ENCODE measurements at places on chromosomes 3 and 15. TPM values are rescaled to one million over a fixed set of nuclear protein-coding genes. Genes with fewer than 3 reads are reported as not detected.
A peak's percentile ranks its signal among the peaks of the same experiment; 100 is the strongest.

The CACNA1D gene
- polyA plus RNA-seq = 58.2 TPM

The CELSR3 gene
- polyA plus RNA-seq = 3.9 TPM

The SSR3 gene
- polyA plus RNA-seq = 138 TPM

The ERICH6 gene
- 0.09 TPM for polyA plus RNA-seq

The NR1I2 gene
- 89.1 TPM for polyA plus RNA-seq

The ROBO2 gene
- polyA plus RNA-seq = 9.6 TPM

The SCN5A gene
- 3.5 TPM for polyA plus RNA-seq

The BTLA gene
- 1.0 TPM for polyA plus RNA-seq

The GOLGA8T gene
- polyA plus RNA-seq = 0.75 TPM

GRCh38 chr15:65309882-65310418, 5.5 kb downstream of the RNU5B-1 start:
- DNase-seq = no peak

DNA sequence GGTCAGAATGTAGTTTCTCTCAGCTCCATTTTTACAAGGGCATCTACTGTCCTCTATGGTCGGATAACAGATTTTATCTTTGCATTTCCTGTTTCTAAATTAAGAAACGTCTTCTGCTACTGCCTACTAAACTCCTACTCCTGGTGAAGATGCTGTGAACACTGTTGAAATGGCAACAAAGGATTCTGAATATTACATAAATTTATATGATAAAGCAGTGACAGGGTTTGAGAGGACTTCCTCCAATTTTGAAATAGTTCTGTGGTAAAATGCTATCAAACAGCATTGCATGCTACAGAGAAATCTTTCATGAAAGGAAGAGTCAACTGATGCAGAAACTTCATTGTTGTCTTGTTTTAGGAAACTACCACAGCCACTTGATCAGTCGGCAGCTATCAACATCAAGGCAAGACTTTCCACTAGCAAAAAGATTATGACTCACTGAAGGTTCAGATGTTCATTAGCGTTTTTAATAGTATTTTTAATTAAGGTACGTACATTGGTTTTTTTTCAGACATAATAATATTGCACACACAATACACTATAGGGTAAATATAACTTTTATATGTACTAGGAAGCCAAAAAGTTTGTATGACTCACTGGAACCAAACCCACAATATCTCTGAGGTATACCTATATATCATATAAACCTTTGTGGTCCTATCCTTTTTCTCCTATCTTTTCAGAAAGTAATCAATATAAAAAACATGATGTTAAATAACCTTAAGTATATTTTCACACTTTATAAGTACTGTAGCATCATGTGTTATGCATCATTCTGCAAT, 156.1 kb downstream of the STAG1 start:
- DNase-seq = no peak

- no peak for DNase-seq
Observed at GRCh38 chr15:92159481-92159880, 234.2 kb upstream of the ST8SIA2 start.

GRCh38 chr15:64807051-64807749, 18.2 kb downstream of the PIF1 start:
- DNase-seq = no peak

GRCh38 chr3:193812791-193813500, 219.9 kb downstream of the OPA1 start:
- peak; percentile 45 for DNase-seq

GRCh38 chr3:126954141-126954842, 28.6 kb upstream of the PLXNA1 start:
- DNase-seq = no peak

DNA sequence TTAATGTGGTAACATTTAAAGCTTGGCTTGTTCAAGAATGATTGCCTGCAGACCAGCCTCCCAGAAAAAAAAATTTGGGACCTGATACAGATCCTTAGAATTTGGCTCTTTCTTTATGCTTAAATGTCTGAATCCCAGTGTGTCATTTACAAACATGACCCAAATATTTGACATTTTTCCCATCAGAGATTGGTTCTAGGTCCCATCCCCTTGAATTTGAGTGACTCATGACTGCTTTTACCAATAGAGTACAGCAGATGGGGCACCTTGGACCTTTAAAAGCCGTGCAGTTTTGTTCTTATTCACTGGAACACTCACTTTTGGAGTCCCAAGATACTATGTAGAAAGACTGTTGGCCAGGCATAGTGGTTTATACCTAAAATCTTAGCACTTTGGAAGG, 231.6 kb downstream of the ZIC1 start:
- no peak for DNase-seq

- DNase-seq = no peak
Observed at GRCh38 chr3:158640646-158641045, 3.7 kb upstream of the GFM1 start.

- DNase-seq = no peak
Observed at GRCh38 chr3:150357923-150358607, 50.0 kb upstream of the TSC22D2 start.

- no peak for DNase-seq
Observed at GRCh38 chr15:49313650-49314049, 109.4 kb upstream of the FGF7 start.

DNA sequence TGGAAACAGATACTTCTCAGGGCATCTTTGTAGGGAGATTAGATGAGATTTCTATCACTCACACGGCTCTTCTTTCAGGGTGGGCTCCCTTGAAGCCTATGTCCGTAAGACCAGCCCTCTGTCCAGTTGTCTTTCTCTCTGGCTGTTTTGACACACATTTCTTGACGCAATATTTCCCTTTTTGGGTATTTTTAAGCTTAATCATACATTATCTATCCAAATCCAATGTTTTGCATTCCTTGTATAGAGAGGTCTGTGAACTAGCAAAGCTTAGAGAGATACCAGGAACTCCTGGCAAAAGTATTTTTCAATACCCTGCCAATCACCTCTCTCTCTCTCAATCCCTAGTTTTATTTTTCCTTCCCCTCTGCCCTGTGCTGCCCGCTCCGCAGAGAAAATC, 79.3 kb downstream of the EOMES start:
- DNase-seq = no peak

All from large intestine (tissue), 12 donors.